ENCODE measurements at places on chromosomes 6 and 20.

DNA sequence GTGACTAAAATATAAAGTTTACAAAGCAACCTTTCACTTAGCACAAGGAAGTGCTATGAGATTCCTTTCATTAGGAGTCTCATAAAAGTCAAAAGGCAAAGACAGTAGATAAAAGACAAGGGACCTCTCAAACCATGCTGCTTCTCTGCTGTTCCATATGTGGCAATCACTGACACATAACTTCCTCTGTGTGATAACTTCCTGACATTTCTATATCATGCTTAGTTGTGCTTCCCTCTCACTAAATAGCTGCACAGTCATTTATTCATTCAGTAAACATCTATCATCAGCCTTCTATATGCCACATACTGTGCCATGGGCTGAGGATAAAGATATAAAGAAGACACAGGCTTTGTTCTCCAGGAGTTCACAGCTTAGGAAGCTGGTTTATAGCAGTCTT lies 214.8 kb upstream of the GRIK2 start:
- DNase-seq: no peak

DNA sequence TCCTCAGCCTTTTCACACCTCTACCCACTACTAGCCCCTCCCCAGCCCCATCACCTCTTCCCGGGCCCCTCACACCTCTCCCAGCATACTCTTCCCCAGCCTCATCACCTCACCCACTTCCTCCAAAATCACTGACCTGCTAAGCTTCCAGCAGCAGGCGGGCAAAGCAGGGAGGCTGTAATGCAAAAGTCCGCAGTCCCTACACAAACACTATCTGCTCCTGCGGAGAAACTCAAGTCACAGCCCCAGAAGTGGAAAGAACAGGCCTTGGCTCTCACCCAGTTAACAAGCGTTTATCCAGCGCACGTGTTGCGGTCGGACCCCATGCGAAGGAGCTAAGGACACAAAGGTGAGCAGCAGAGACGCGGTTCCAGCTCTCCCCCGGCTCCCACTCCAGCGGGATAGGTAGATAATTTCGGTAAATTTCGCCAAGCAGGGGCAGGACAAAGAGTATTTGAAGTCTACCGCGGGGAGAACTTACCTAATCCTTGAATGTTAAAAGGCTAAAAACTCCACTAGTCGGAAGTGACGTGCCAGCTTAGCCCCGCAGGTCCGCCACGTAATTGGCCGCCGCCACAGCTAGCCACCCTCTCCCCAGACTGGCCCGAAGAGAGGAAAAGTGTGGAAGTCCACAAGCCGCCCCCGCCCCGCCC lies 728 bp upstream of the TRIM39 start:
- DNase-seq: peak; percentile 85

DNA sequence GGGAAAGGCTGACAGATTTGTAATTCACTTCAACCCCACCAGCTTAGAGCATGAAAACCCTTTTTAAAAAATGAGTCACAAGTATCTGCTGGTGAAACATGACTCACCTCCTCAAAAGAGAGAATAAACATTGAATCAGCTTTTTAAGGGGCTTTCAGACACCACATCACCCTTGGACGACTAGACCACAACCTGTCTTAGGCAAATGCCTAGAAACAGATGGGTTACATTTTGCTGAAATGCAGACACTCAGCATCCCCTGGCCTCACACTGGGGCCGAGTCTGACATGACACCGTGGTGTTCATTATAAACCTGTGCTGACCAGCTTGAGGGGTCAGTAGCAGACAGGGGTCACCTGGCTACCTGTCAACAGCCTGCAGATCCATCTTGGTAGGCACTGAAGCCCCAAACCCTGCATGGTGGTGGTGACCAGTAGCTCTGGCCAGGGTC lies 175.3 kb upstream of the CST7 start:
- DNase-seq: peak; percentile 50

DNA sequence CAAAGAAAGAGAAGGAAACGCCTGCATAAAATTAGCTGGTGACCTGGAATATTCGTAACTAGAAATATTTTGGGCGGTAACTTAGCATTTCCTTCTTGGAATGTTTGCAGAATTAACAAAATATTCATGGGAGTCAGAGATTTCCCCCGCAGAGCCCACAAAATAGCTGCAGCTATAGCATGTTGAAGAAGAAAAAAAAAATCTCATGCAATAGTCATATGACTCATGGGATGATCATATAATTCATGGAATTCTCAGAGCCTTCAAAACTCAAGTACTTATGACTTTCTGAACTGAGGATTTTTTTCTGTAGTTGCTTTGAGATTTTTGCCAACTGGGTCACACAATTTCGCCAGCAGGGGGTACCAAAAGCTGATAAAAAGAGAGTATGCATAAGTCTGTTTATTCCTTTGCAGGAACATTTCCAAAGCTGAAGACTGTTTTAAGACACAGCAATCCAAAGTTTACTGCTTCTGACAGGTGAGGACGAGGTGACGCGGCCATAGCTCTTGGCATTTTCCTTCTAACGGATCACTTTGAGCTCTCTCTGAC lies 586.0 kb upstream of the CHD6 start:
- no peak for DNase-seq

DNA sequence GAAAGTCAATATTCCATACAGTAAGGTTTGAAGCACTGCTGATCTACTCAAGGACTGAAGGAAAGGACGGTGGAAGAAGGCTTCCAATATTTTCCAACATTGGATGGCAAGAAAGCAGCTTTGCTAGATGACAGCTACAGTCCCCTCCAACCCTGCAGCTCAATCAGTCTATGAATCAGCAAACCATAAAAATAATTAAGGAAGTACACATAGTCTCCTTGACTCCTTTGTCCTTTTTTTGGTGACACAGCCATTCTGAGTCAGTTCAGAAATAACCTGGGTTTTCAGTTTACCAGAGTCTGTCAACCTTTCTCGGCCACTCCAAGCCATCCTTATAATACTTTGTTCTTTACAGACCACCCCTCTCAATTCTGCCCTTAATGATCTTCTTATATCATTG lies 232.5 kb downstream of the IBTK start:
- no peak for DNase-seq

DNA sequence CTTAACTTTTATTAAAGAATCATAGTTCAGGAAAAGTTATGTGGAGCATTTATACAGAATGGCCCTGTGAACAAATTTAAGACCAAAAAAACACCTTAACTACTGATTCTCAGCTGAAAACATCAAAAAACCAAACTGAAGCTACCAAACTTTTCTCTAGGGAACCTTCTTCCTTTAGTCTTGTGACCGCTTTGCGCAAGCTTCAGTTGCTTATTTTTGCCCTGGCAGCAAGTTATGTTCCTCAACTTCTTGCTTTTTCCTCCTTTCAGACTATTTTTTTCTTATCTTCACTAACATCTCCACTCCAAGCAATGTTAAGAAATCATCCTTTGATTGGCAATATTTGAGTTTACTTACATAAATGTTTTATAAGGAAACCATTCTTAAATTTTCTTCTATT lies 100.1 kb downstream of the MYB start:
- no peak for DNase-seq

DNA sequence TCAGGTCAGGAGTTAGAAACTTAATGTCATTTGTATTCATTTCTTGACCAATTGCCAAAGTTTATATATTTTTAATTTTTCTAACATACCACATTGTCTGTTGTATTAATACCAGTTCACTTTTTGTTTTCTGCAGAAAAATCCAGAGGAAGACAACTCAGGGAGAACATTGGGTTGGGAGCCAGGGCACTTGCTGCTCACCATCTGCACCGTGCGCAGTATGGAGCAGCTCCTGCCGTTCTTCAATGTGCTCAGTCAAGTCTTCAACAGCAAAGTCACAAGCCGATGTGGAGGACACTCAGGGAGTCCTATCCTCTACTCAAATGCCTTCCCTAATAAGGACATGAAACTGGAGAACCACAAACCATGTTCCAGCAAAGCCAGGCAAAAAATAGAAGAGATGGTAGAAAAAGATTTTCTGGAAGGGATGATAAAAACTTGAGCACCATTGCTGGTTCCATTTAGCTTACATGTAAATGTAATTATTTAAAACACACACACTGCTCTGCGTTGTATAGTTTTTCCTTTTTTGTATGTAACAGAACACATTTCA lies 25.3 kb downstream of the PGM3 start:
- DNase-seq: no peak

GRCh38 chr20:60215816-60216730 lies 257.9 kb downstream of the CDH26 start:
- DNase-seq: no peak

- peak; percentile 63 for DNase-seq
Measured at GRCh38 chr6:136753624-136754023, 38.7 kb downstream of the MAP3K5 start.

DNA sequence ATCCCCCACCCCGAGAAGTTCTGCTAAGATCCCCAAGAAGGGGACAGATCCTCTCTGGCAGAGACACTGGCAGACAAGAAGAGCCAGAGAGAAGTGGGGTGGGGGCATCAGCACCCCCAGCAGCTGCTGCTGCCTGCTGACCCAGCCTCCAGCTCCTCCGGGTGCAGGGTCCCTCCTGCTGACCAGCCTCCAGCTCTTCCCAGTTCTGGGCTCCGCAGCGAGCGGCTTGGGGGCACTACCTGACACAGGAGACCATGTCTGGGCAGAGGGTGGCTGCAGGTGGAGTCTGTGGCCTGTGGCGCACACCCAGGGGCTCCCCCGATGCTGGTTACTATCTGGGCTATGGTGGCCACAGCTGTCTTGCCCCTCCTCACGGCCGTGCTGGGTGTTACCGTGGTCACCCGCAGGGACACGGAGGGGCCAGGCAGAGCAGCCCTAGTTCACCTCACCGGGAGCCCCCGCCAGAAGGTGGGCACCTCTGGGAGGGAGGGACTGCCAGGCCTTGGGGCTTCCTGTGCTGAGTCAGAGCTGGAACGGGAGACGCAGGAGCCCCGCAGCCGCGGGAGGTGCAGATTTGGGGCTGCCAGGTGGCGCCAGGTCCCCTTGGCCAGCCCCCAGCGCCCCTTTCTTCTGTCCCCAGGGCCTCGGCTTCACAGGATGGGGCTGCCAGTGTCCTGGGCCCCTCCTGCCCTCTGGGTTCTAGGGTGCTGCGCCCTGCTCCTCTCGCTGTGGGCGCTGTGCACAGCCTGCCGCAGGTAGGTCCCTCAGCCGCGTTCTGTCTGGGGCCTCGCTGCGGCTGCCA lies 630 bp downstream of the LIME1 start:
- peak; percentile 81 for DNase-seq

Data from activated CD8-positive, alpha-beta memory T cell treated with anti-CD3 and anti-CD28 coated beads, Interleukin-2, amount 50 U/mL, for 48 hours (primary cell).